Left lung (tissue), 14 donors: ENCODE measurements at places on chromosomes 7 and 10. TPM values are rescaled to one million over a fixed set of nuclear protein-coding genes. Genes with fewer than 3 reads are reported as not detected.

GRCh38 chr7:41185851-41186250, 517.0 kb downstream of the INHBA start:
- no peak for DNase-seq

DNA sequence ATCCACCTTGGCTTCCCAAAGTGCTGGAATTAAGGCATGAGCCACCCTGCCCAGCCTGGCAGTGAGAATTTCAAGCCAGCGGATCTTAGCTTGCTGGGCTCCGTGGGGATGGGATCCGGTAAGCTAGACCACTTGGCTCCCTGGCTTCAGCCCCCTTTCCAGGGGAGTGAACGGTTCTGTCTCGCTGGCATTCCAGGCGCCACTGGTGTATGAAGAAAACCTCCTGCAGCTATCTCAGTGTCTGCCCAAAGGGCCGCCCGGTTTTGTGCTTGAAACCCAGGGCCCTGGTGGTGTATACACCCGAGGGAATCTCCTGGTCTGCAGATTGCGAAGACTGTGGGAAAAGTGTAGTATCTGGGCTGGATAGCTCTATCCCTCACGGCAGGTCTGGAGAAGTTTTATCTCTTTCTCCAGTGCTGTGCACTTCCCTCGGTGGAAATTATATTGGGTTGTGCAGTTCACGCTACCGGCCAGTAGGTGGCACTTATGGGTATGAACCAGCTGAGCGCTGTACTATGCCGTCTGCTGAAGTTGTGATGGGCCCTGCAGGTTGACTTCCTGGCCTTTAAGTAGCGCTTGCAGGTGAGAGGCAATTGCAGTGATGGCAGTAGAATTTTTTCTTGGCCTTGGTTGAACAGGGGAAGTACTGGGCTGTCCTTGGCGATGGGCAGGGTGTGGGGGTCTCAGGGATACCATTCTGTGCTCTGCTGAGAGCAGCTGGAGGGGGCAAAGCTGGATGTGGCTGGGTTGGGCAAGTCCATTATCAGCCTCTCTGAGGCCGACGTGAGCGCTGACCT, 138.0 kb upstream of the MTPN start:
- no peak for DNase-seq

GRCh38 chr10:125719173-125720001, at the start of gene EDRF1:
Gene EDRF1, plus strand, starts transcription at chr10:125719709. Its CDS starts 99 bp downstream, at chr10:125719808.
- DNase-seq = peak; percentile 99

The SPDYE6 gene
- 8.4 TPM for polyA plus RNA-seq
